Mesendoderm (in vitro differentiated cells): ENCODE measurements at places on chromosomes 4 and X.
A peak's percentile ranks its signal among the peaks of the same experiment; 100 is the strongest.

GRCh38 chr4:25441519-25442117, 64.6 kb downstream of the ANAPC4 start:
- DNase-seq = peak; percentile 80

DNA sequence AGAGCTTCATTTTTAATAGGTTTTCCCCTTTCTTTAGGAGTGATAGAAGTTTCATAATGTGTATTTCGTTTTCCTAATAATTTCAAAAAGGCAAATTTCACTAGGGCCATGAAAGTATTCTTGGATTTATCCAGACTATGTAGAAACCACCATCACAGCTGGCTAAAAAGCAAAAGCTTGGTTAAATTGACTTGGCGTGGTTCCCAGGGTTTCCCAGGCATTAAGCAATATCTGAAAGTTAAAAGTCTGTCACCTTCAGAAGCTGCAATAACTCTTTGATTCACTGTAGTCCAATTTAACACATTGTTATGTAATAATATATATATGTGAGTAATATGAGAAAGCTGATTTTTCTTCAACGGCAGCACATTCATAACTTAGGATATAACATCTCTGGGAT, 38.3 kb downstream of the NDNF start:
- DNase-seq = no peak

DNA sequence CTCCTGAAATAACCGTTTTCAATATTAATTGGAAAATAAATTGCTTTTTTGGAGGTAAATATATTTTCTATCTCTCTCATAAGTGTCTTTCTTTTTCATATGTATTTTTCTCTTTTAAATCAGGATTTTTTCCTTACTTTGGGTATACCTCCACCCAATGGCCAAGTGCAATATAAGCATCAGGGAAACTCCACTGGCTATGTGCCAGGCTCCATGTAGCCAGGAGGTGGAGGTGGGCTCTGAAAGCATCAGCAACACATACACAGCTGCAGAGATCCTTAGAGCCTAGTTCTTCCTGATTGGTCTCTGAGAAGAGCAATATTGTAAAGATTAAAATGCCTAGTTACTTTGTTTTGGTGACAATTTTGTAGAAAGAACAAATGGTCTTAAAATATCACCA, 3.4 kb downstream of the GABRA2 start:
- peak; percentile 76 for DNase-seq

GRCh38 chr4:44186096-44186849, 262.3 kb downstream of the KCTD8 start:
- peak; percentile 8 for DNase-seq

DNA sequence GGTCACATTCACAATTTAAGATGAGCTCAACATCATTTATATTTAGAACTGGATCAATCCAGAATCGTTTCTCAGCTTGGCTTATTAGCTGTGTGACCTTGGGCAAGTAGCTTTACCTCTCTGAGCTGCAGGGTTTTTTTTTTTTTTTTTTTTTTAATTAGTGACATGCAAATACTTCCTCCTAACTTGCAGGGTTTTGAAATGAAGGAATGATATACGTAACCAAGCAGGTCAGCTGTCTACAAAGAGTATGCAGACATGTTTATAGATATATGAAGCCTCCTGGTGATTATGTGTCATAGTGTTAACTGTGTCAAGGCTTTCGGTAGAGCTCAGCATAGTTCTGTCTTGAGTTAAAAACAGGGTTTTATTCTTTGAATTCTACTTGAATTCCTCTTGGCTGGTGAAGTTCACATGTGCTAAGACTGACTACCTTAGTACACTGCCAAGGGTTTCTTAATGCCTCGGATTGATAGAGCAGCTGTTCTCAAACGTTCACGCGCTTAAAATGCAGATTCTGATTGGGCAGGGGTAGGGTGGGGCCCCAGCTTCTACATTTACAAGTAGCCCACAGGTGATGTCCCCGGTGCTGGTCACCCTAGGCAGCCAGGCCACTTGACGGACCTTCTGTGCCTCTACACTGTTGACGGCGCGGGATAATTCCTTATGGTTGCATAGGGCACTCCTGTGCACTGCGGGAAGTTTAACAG, 654 bp upstream of the STS start:
- no peak for DNase-seq
